Fibroblast of skin of abdomen (primary cell): ENCODE measurements at places on chromosomes 7 and 10.

GRCh38 chr10:78292250-78292981 is 258.8 kb downstream of the RPS24 start:
- no peak for DNase-seq

DNA sequence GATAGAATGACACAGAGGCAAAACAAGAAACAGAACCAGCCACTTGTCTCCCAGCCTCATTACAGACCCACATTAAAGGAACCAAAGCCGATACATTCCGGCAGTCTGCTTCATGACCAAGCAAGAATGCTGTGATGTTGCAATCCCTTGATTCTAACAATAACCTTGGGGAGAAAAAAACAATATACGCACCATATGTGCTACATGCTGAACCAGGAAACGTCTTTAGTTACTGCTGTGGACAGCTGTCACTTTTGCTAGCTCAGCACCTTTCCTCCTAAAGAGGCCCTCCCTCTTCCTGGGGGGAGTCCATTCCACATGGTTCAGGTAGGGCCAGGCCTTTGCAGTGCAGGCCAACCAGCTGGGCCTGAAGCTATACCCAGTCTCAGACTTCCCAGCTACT is 79.1 kb downstream of the PRTFDC1 start:
- peak; percentile 97 for DNase-seq

- DNase-seq = no peak
Measured at GRCh38 chr7:1301054-1301881, 68.6 kb downstream of the UNCX start.

- peak; percentile 79 for DNase-seq
Measured at GRCh38 chr7:17380736-17381662, 82.5 kb downstream of the AHR start.

DNA sequence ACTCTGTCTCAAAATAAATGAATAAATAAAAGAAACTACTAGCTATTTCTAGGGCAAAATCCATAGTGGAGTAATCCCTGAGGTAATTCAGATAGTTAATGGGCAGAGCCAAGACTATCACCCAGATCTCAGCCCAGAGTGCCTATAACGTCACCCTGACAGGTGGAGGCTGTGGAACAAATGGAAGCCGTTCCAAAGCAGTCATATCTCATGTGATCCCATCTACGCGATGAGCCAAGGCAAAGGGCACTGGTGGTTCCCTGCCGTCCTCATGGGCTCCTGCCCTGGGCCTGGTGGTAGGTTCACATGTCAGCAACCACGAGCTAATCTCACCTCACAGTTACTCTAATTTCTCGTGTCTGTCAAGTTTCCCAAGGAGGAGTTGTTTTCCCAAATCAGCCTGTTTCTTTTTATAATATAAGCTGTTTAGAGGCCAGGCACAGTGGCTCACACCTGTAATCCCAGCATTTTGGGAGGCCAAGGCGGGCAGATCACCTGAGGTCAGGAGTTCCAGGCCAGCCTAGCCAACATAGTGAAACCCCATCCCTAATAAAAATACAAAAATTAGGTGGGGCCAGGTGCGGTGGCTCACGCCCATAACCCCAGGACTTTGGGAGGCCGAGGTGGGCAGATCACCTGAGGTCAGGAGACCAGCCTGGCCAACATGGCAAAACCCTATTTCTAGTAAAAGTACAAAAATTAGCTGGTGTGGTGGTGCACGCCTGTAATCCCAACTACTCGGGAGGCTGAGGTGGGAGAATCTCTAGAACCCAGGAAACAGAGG is 22.5 kb upstream of the ASCC1 start:
- no peak for DNase-seq

- no peak for DNase-seq
Measured at GRCh38 chr7:98968621-98969020, 90.3 kb downstream of the TRRAP start.

DNA sequence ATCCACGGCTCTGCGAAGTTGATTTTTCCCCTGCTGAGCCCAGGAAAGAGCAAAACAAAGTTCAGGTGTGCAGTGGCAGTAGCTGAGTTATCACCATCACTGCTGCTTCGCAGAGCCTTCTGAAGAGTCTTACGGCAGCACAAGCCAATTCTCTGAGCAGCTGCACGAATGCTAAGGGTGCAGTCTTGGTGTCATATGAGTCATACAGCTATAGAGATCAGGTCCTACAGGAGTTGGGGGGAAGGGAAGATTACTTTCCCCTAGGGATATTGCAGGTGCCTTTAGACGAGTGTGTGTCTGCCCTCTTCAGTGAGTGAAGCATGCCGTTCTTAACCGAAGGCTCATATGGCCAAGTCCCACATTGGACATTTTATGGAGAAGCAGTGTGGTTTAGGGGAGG is 227.8 kb downstream of the CELF2 start:
- DNase-seq = no peak

- no peak for DNase-seq
Measured at GRCh38 chr7:99693427-99694200, 13.8 kb upstream of the CYP3A5 start.

- no peak for DNase-seq
Measured at GRCh38 chr10:91201213-91201996, 19.1 kb upstream of the PCGF5 start.

DNA sequence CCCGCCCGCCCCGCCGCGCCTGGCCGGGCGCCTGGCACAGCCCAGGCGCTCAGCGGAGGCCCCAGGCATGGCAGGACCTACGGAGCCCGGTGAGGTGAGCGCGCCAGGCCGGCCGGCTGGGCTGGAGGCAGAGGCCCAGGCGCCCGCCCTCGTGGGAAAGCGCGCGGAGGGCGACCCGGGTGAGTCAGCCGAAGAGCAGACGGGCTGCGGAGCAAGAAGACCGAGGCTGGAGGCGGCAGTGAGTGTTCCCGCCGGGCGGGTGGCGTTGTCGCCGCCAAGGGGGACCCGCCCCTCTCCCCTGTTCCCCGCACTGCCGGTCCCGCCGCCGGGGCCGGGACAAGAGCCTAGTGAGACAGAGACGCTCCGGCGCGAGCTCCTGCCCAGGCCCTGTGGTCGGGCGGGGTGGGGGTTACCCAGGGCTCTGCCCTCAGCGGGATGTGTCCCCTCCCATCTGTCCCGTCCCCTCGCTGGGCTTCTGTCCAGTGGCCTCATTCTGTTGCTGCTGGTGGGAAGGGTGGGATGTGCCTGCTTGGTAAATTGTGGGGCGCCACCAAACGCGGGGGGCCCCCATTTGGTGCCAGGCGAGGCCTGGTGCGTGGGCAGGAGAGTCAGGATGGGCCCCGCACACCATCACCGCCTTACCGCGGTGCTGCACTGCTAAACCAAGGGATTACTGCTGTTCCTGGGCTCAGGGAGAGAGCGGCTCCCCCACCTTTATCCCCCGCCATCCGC is 17.0 kb upstream of the NODAL start:
- DNase-seq = peak; percentile 66

- DNase-seq = no peak
Measured at GRCh38 chr7:96085953-96086352, 235.9 kb downstream of the SLC25A13 start.

GRCh38 chr7:150955519-150956394 is 22.4 kb downstream of the KCNH2 start:
- DNase-seq = no peak

DNA sequence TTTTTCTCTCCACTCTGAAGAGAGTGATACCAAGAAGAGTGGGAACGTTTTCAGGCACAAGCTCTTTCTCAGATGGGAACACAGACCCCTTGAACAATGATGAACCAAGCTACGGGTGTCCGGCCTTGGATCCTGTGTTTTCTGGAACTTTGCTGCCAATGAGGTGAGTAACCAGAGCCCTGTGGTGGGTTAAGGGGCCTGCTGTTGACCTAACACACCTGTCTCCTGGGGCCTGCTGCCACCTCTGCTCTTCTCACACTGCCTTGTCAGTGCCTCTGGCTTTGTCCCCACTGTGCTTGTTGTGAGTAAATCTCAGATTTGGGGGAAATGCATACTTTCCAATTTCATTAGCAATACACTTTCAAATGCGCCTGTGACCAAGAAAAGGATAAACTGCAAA is 1.4 kb upstream of the PKD1L1 start:
- no peak for DNase-seq

DNA sequence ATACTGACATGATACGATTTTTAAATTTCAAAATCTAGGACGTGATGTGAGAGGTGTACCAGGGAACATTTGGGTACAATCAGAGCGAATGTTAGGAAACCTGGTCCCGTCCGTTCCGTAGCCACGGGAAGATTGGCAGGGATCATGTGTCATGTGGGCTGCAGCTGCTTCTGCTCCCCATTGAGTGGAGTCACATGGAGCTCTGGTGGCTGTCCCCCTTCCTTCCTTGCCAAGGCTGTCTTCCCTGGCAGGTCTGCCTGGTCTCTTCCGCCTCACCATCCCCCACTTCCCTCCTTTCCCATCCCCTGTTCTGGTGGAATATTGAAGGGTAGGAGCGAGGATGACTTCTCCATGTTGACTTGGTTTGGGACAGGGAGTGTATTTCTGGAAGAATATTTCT is 33.8 kb upstream of the FAM180A start:
- DNase-seq = no peak

DNA sequence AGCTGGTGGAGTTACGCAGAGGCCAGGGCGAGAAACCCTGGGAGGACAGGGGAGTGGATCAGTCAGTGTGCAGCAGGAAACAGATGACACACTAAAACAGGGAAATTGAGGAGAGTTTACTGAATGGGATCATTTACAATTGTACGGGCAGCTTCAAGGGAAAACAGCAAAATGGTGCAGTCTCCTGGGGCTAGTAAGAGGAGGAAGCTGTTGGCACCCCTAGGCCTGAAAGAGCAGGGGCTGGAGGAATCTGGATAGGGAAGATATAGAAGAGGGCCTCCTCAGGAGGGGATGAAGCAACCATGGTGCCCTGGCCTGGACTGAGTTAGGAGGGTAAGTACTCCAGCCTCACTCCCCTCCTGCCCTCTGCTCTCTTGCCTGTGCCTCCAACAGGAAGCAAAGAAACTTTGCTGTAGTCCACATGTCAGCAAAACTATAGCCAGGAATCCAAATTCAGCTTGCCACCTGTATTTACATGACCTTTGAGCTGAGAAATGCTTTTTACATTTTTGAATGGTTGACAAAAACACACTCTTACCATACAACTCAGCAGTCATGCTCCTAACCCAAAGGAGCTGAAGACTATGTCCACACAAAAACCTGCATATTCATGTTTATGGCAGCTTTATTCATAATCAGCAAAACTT is 52.3 kb upstream of the OPN4 start:
- DNase-seq = no peak
